Fibroblast of lung (primary cell): ENCODE measurements at places on chromosomes 11 and 22. TPM values are rescaled to one million over a fixed set of nuclear protein-coding genes. Genes with fewer than 3 reads are reported as not detected.

- DNase-seq: no peak
Measured at GRCh38 chr22:43411040-43411868, 560 bp upstream of the MPPED1 start.

DNA sequence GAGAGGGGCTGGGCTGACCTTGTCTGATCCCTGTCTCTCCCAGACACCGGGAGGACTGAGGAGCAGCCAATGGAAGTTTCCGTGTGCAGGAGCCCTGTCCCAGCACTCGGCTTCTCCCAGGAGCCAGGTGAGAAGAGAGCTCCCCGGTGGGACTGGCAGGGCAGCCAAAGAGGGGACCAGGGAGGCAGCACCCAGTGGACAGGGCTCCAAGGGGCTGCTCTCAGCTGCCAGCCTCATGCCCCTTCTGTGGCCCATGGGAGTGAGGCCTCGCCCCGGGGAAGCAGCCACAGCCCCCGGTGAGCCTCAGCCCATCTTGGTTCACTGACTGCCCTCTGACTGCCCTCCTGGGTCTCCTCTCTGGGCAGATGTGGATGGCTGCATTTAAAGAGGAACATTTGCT lies 6.8 kb downstream of the SCO2 start:
- DNase-seq: no peak

GRCh38 chr11:131483453-131483852 lies 113.0 kb downstream of the NTM start:
- no peak for DNase-seq

DNA sequence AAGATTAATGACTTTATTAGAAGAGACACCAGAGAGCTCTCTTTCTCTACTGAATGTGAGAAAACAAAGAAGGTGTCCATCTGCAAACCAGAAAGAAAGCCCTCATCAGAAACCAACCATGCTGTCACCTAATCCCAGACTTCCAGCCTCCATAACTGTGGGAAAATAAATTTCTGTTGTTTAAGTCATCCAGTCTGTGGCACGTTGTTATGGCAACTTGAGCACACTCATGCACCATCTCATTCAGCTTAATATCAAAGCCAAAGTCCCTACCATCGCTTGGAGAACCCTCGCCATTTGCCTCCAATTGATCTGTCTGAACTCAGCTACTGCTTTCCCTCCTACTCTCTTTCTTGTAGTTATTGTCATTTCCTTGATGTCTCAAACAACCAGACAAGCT lies 766.1 kb upstream of the ARHGAP42 start:
- DNase-seq: no peak

The VPS51 gene
- 144 and 171 TPM in 2 replicates for total RNA-seq

The SLC1A2 gene
- total RNA-seq: 2.1 and 7.6 TPM in 2 replicates

The SHISAL1 gene
- total RNA-seq: 2.1 and 3.5 TPM in 2 replicates
